ENCODE measurements at places on chromosomes 3 and 15. TPM values are rescaled to one million over a fixed set of nuclear protein-coding genes. Genes with fewer than 3 reads are reported as not detected.

DNA sequence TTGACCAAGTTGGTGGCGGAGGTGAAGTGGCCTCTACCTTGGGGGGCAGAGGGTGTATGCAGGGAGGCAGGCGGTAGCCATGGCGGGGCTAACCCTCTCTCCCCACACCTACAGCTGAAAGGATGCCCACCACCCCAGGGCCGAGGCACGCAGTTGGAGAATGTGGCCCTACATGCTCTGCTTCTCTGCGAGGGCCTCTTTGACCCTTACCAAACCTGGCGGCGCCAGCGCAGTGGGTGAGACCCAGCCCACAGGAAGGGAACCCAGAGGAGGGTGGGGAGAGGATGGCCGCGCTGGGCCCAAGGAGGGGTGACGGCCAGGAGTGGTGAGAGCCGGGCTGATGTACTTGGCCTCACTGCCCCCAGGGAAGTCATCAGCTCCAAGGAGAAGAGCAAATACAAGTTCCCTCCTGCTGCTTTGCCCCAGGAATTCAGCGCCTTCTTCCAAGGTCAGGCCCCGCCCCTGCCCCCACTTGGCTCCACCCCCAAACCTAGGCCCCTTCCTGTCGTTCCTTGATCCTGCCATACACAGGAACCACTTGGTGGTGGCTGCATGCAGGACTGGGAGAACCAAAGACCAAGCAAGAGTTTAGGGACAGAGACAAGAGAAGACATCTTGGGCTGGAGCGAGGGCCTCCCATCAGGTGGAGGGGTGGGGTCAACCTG, 9.8 kb downstream of the NBEAL2 start:
- H3K4me3 ChIP-seq: no peak overlapping the region
- H3K27ac ChIP-seq: no peak overlapping the region
- no peaks in the 10 kb centered on the region for H3K4me1 ChIP-seq
- DNase-seq: no peak
- H3K36me3 ChIP-seq: no peaks in the 10 kb centered on the region

Gene SLC6A11
- not detected for total RNA-seq

DNA sequence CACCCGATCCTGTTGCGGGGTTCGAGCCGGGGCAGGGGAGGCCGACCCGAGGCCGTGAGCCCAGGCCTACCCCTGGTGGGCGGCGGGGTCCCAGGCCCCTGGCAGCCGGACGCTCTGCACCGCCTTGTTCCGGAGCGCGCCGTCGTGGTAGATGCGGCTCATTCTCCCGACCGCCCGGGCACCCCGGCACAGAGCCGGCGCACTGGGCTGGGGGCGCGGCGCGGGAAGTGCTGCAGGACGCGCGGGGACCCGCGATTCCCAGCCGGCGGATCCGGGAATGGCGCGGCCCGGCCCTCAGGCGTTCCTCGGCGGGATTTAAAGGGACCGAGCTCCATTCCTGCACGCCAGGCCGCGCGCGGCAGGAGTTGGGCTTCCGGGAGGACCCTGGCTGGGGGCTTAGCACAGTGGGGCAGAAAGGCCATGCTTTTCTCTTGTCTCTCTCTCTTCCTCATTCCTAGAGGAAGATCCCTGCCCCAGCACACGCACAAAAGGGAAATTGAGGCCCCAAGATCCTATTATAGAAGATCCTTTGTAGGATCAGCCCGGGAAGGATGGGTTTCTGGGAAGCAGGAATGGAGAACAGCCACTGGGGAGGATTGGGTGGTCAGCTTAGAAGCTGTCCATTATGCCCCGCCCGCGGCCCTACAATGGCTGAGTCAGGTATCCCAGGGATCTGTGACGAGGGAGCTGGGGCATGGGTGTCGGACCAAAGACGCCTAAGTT, at the start of gene ARPIN:
Gene ARPIN, minus strand, starts transcription at position 279 of the 723 bp plus-strand sequence. Its CDS starts 117 bp downstream, at position 162.
- H3K4me1 ChIP-seq: peaks cover 7% of the 10 kb centered on the region
- H3K27ac ChIP-seq: peak within 1 kb of the TSS; percentile 55
- DNase-seq: peak; percentile 68
- H3K36me3 ChIP-seq: no peaks in the 10 kb centered on the region
- H3K4me3 ChIP-seq: peak within 1 kb of the TSS; percentile 60

DNA sequence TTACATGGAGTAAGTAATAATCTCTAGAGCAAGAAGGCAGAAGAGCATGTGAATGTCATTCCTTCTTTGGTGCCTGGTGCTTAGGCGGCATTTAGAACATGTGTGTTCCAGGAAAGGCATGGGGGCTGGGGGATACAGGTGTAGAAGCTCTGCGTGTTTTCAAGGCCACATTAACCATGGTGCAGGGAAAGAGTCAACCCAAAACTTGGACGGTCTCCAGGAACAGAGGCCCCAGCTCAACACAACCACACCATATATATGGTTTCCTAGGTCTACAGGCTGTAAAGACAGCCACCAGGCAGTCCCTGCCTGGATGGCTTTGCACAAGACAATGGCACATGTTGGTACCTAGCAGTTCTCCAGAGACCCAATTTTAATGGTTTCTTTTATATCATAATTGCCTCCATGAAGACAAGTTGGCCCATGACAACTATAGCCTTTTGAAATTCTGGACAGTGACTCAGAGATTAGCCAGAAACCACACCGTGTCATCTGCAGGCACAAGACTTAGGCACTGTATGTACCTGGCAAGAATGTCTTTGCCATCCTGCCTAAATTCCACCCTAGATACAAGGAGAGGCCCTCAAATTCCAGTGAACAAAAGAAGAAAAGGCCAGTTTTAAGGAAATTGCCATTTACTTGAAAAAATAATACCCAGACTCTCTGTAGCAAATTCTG, 25.0 kb upstream of the DGKG start:
- H3K27me3 ChIP-seq: no peaks in the 10 kb centered on the region
- H3K27ac ChIP-seq: no peak overlapping the region
- no peak overlapping the region for H3K4me3 ChIP-seq
- H3K4me1 ChIP-seq: no peaks in the 10 kb centered on the region
- no peaks in the 10 kb centered on the region for H3K36me3 ChIP-seq
- DNase-seq: no peak

DNA sequence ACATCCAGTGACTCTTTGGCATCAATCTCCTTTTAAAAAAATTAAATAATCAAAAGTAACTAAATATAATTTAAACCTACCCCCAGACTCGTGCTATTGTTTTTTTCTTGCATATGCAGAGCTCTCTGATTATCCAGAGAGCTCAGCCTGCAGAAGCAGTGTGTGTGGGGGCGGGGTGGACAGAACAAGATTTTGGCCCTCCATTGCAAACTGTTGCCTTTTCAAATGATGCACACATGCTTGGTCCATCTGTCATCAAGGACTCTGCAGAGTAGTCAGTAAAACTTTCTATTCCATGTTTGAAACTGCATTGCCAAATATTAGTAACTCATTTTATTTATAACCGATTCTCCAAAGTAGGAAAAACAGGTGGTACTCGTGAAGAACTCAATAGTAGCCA, 28.6 kb upstream of the STXBP5L start:
- H3K36me3 ChIP-seq: no peaks in the 10 kb centered on the region
- H3K4me3 ChIP-seq: no peak overlapping the region
- peaks cover 7% of the 10 kb centered on the region for H3K27me3 ChIP-seq
- DNase-seq: no peak

- peak; percentile 6 for DNase-seq
- H3K27ac ChIP-seq: no peak overlapping the region
- H3K27me3 ChIP-seq: no peaks in the 10 kb centered on the region
- H3K4me3 ChIP-seq: no peak overlapping the region
- no peaks in the 10 kb centered on the region for H3K4me1 ChIP-seq
- no peaks in the 10 kb centered on the region for H3K36me3 ChIP-seq
Measured at GRCh38 chr15:34055868-34056595, 17.0 kb upstream of the AVEN start.

DNA sequence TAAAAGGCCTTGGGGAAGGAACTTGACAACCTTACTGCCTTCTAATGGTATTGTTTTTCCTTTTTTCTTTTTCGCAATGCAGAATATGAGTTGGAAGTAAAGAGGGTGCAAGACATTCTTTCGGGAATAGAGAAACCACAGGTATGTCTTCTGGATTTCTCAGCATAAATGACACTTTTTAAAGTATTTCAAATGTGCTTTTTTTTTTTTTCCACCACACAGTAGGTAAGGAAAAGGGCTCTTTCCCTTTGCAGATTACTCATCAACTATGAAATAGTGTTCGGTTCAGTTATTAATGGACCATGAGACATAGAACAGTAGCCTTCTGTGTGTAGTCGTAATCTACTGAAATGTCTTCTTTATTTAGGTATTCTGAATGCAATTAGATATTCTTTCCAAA, 162.4 kb downstream of the GHSR start:
- DNase-seq: no peak
- no peaks in the 10 kb centered on the region for H3K36me3 ChIP-seq
- H3K27ac ChIP-seq: no peak overlapping the region
- H3K4me1 ChIP-seq: no peaks in the 10 kb centered on the region
- H3K27me3 ChIP-seq: no peaks in the 10 kb centered on the region
- H3K4me3 ChIP-seq: no peak overlapping the region

- no peaks in the 10 kb centered on the region for H3K27me3 ChIP-seq
- H3K36me3 ChIP-seq: peaks cover 4% of the 10 kb centered on the region
- H3K27ac ChIP-seq: peak overlapping the region; percentile 83
- H3K4me3 ChIP-seq: peak overlapping the region; percentile 61
Measured at GRCh38 chr3:111979434-111980038, 710 bp downstream of the ABHD10 start.

Gene ARRDC4
- 2.1 TPM for total RNA-seq

DNA sequence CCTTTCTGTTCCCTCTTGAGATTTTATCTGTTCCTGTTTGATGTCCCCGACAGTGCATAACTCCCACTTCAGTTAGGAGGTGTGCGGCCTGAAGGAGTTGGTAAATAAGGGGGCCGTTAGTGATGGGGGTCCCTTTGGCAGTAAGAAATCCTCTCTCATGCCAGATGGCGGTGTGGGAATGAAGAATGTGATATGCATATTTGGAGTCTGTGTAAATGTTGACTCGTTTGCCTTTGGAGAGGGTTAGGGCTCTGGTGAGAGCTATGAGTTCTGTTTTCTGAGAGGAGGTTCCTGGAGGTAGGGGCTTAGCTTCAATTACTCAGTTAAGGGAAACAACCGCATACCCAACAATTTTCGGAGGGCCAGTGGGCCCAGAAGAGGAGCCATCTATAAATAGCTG, 38.8 kb upstream of the RNF7 start:
- no peaks in the 10 kb centered on the region for H3K4me1 ChIP-seq
- H3K4me3 ChIP-seq: no peak overlapping the region
- no peaks in the 10 kb centered on the region for H3K27me3 ChIP-seq
- no peak overlapping the region for H3K27ac ChIP-seq
- H3K36me3 ChIP-seq: no peaks in the 10 kb centered on the region

Gene GOLGA8G
- total RNA-seq: not detected

- no peaks in the 10 kb centered on the region for H3K27me3 ChIP-seq
- no peaks in the 10 kb centered on the region for H3K36me3 ChIP-seq
- DNase-seq: peak; percentile 58
- H3K4me1 ChIP-seq: peaks cover under 1% of the 10 kb centered on the region
- no peak overlapping the region for H3K4me3 ChIP-seq
- H3K27ac ChIP-seq: no peak overlapping the region
Measured at GRCh38 chr3:122754929-122755328, 38.7 kb downstream of the HSPBAP1 start.

Gene IL5RA
- total RNA-seq: not detected

DNA sequence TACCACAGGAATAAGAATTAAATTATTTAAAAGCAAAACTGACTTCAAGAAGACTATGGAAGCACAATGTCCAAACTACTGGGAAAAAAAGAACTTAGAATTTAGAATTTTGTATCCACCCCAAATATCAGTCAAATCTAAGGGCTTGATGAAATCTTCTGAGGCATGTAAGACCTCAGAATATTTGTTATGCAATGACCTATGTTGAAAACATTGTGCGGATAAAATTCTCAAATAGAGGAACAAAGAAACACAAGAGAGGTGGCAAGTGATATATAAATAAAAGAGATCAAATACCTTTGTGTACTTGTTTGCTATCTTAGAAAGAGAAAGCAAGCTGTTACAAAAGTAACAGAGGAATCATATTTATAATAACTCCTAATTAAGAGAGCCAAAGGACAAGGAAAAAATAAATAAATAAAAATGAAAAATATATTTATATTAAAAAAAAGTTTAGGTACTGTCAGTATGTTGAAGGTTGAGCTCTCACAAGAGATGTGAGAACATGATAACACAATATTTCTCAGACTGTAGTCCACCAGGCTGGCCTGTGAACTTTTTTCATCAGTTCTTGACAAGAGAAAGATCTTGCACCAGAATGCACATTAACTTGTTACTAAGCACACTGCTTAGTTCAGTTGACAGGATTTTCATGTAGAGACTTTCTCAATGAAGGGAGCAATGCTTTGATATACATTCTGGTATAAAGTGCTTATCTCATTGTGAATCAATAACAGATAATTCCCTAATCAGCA, 50.0 kb downstream of the CPA3 start:
- H3K27me3 ChIP-seq: no peaks in the 10 kb centered on the region
- H3K27ac ChIP-seq: no peak overlapping the region
- no peaks in the 10 kb centered on the region for H3K36me3 ChIP-seq
- H3K4me1 ChIP-seq: no peaks in the 10 kb centered on the region

Gene SERINC4
- total RNA-seq: 0.33 TPM

DNA sequence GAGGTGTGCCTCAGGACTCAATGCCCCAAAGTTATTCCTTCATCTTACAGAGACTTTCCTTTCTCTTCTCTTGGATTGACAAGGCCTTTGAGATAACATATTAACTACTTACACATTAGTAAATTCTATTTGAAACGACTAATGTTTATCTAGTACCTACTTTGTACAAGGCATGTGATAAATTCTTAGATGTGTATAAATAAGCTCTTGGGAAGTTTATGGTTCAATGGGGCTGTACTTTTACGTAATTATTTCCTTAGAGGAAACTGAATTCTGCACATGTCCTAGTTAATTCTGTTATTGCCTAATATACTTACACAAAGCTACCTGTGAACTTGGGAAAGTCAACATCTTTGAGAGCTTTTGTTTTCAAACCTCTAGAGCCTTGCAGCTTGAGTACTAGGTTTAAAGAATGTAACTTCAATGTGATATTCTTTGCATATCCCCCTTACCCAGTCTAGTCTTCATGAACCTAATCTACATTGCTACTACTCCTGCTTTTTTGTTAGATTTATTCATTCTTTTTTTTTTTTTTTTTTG, 58.5 kb upstream of the RAP2B start:
- DNase-seq: no peak
- no peaks in the 10 kb centered on the region for H3K27me3 ChIP-seq
- H3K27ac ChIP-seq: no peak overlapping the region
- H3K36me3 ChIP-seq: no peaks in the 10 kb centered on the region
- H3K4me3 ChIP-seq: no peak overlapping the region

Gene PLA2G4D
- not detected for total RNA-seq

Gene MORC1
- total RNA-seq: 0.88 TPM

- H3K27ac ChIP-seq: no peak overlapping the region
- no peak for DNase-seq
- no peak overlapping the region for H3K4me3 ChIP-seq
Measured at GRCh38 chr3:172581757-172582166, 58.5 kb upstream of the TNFSF10 start.

GRCh38 chr3:63936925-63937324, 24.7 kb upstream of the SCAANT1 start:
- H3K4me1 ChIP-seq: peaks cover 5% of the 10 kb centered on the region
- H3K36me3 ChIP-seq: no peaks in the 10 kb centered on the region
- no peak overlapping the region for H3K4me3 ChIP-seq
- no peak overlapping the region for H3K27ac ChIP-seq
- no peak for DNase-seq
- no peaks in the 10 kb centered on the region for H3K27me3 ChIP-seq

GRCh38 chr15:78130466-78131294, 565 bp downstream of the CIB2 start:
- no peaks in the 10 kb centered on the region for H3K36me3 ChIP-seq
- no peaks in the 10 kb centered on the region for H3K27me3 ChIP-seq
- H3K4me1 ChIP-seq: peaks cover 8% of the 10 kb centered on the region
- no peak for DNase-seq
- no peak overlapping the region for H3K27ac ChIP-seq
- H3K4me3 ChIP-seq: peak overlapping the region; percentile 65

GRCh38 chr3:38115645-38116427, 21.1 kb downstream of the ACAA1 start:
- no peak for DNase-seq
- no peaks in the 10 kb centered on the region for H3K4me1 ChIP-seq
- no peak overlapping the region for H3K27ac ChIP-seq
- no peaks in the 10 kb centered on the region for H3K36me3 ChIP-seq
- no peaks in the 10 kb centered on the region for H3K27me3 ChIP-seq
- H3K4me3 ChIP-seq: no peak overlapping the region
